Right forelimb (tissue), 1 donor: ENCODE measurements at places on chromosomes 1 and 21.

GRCh38 chr1:42399315-42400100 is 18.9 kb downstream of the RIMKLA start:
- no peak for DNase-seq

GRCh38 chr1:226001963-226002666 is 3.0 kb upstream of the SDE2 start:
- DNase-seq: peak; percentile 49

DNA sequence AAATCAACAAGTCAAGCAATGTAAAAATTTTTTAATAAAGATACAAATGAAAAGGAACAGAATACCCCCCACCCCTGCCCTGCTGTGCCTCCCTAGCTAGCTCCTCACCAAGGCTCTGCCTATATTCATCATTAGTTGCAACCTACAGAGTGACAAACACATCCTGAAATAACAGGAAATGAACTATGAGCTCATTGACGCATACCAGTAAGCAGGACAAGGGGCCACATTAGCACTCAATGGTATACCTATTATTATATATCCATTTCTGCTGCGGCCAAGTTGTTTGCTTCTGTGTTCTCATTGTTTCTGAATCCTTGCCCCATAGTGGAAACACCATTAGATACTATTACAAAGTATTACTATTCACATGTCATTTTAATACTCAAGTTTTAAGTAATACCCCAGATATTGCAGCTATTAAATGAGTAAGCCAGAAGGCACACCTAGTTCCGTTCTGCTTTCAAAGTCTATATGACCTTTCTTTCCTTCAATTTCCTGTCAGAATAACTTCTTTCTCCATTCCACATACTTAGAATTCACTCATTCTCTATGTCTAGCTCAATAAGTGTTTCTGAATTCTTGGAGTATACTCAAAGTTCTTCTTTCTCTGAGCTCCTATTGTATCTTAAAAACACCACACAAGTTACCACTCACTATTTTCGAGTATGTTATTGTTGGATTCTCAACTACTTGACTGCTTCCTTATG is 1214.9 kb downstream of the PLA2G4A start:
- DNase-seq: no peak

DNA sequence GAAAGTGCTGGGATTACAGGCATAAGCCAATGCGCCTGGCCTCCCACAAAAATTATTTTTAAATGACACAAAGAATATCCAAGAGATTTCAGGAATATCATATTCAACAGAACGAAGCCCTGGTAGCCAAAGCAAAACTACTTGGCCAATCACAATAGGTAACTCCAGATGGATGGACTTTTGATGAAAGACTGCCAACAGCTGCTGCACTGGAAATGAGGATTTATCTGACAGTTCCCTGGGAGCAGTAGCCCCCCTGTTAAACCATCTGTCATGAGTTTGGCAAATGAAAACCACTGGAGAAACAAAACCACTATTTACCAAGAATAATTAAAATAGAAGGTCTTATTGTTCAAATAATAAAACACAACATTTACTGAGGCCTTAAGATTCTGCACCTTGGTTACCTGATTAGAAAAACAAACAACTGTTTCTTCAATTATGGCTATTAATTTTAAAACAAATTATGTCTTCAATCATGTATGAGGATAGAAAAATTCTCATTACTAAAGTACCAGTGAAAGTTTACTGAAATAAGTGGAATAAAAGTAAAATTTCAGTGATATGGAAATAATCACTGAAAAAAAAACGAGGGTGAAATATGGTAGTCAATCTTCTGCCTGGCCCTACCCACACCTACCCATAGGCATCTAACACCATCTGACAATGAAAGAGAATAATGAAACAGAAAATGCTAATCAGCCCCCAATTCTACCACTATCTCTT is 34.3 kb upstream of the PSMG1 start:
- no peak for DNase-seq

DNA sequence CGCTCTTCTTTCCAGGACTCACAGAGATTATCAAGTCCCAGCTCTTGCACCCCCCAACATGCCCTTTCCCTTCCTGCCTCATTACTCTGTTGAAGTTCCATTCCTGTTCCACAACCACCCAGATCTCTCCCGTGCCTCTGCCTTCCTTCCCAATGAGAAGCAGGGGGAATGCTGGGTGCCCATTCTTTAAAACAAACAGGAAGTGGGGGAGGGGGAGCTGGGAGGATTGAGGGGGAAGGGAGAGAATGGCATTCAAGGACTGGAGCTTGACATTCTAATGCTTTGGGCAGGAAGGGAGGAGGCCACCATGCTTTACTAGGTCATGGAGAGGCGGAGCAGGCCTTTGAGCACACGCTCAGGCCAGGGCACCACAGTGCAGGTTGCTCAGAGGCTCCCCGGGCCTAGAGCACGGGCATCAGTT is 150.3 kb upstream of the IRF2BP2 start:
- no peak for DNase-seq

DNA sequence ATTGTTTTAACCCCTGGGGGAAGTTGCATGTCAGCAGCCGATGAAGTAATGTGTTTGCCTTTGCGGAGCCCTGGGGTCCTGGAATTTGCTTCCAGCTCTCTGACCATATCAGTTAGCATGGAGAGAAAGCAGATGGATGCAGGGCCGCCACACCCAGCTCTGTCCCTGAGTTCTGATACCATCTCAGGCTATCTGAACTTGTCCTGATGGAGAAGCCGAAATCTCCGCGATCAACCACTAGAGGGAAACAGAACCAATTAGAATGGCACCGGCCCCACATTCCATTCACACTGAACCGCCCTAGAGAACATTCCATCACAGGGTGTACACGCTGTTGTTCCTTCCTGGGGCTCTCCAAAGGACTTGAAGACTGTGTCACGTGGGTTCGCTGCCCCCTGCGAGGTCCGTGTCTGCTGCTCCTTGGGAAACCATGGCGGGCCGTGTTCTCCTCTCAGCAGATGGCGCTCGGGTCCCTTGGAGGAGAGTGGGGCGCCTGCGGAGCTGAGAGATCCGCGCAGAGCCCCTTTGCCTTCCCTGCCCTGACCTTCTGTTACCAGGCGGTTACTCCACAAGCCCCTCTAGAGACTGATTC is 75.4 kb downstream of the ABCA4 start:
- DNase-seq: peak; percentile 88

- no peak for DNase-seq
Observed at GRCh38 chr1:89603651-89604413, 29.1 kb upstream of the LRRC8C start.

- no peak for DNase-seq
Observed at GRCh38 chr1:181284978-181285377, 196.5 kb downstream of the IER5 start.

DNA sequence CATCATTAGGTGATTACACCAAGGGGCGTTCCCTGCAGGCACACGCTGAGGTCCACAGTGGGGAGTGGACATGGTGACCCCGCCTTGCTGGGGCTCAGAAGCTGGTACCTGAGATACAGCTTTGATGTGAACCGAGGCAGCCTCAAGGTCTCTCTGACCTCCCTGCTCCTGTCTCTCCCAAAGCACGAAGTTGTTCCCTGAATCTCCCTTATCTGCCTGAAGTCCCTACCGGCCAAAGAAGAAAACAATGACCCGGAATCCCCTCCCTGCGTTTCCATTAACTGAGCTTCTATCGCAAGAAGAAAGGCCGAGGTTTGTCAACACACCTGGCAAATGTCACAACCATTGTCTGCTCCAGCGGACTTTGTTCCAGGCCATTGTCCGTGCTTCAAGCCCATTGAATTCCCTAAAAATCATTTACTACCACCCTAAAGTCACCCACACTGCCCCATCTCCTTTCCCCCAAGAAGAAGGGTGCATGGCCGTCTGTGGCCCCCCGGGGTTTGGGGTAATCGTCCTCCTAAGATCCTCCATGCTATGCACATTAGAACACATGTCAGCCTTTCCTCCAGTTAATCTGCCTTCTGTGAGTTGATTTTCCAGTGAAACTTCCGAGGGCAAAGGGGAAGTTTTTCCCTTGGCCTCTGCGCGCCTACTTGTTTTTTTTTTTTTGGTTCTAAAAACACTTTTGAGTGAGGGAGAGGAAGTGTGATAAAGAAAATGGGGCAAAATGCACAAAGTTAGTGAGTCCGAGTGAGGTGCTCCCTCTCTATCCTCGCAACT is 48.1 kb upstream of the COL18A1 start:
- DNase-seq: no peak

DNA sequence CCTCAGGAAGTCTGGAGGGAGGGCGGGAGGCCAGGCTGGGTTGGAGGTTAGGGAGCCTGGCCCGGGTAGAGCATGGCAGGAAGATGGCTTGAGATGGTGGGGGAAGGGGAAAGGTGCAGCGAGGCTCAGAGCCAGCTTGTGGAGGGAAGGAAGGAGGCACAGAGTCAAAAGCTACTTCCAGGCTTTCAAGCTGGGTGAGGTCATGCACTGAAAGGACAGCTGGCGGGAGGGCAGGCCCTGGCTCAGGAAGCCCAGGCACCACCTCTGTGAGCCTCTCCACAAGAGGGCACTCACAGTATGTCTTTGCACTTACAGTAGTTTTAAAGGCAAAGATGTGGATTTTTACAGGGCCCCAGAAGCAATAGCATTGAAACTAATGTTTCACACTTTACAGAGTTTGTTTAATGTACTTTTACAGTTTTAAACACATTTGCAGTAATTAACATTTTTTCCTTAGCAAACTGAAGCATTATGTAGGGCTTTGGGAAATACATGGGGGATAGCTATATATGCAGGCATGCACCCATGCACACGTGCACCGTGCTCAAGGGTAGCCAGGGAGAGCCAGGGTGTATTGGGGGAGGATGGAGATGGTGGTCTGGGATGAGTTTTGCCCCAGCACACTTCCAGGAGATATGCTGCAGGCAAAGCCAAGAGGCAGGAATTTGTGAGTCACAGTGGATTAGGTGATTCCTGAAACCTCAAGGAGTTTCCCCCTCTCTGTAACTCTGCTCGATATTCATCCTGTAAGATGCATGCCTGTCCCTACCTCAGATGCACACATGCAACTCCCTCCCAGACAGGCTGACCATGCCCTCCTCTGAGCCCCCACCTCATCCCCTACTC is 6.1 kb upstream of the ADAM15 start:
- peak; percentile 69 for DNase-seq

DNA sequence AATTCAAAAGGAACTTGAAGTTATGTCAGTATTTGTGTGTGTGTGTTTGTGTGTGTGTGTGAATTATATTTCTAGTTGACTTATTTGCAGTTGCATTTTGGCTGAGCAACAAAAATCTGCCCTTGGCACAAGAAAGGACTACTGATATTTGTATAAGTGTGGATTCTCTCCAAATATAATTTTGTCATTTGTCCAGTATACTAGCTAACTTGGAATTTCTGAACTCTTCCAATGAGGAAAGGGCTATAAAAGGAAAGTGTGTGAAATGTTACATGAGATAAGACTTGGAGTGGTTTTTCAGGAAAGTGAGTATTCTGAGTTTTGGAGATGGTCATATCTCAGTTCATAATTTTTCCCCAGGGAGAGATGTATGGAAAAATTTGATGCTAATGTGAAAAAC is 1384.1 kb upstream of the B3GALT2 start:
- DNase-seq: no peak

DNA sequence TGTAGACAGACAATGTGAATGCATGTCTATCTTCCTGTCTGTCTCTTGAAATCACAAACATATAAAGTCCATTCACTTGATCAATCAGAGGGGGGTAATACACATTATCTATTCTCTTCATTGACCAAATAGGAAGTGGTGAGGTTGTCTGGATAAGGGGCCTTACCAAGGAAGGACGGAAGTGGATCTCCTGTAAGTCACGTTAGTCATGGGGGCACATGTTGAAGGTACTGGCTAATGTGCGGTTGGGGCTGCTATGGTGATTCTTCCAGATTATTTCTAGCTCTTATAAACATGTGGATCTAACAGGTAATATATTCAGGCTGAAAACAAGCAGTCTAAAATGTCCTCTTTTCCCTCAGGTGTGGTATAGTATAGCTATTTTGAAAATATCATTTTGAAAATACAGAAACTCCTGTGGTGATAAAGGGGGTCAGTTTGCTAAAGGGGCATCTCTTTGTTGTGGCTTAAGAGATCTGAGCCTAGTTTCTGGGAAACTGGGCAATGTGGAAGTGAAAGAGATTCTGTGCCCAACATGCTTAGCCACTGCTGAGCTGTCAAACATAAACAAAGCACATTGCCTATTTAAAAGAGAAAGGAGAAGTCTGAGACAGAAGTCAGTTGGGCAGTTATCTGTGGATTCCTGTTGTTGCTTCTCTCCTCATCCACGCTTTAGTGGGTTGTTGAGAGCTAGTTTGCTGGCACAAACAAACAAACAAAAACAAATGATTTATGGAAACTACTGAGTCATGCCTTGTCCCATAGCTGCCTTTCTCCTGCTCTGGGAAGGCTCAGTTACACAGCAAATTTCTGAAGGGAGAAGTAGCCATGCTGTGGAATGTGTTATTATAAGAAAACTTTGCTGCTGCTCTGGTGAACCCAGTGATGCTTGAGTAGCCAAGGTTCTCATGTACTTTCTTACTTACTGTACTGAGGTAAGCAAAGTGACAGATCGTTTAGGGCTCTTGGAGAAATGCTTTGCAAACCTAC is 166.9 kb downstream of the HLX start:
- DNase-seq: no peak

DNA sequence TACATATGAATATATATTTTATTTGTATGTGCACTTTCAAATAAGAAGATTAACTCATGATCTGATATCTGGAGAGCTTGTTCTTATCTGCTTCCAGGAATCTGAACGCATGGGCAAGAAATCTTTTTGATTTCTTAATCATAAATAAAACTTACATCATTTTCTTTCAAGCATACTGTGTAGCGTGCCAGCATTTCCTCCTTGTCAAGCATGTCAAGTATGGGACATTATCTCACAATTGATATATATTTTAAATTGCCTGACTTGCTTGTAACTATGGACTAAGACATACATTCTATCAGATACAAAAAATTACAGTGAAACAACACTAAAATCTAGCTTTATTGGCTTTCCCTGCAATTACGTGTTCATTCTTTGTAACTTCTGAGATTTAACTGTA is 1128.2 kb downstream of the PLA2G4A start:
- DNase-seq: no peak

- DNase-seq: no peak
Observed at GRCh38 chr1:168148916-168149315, 12.2 kb upstream of the GPR161 start.

DNA sequence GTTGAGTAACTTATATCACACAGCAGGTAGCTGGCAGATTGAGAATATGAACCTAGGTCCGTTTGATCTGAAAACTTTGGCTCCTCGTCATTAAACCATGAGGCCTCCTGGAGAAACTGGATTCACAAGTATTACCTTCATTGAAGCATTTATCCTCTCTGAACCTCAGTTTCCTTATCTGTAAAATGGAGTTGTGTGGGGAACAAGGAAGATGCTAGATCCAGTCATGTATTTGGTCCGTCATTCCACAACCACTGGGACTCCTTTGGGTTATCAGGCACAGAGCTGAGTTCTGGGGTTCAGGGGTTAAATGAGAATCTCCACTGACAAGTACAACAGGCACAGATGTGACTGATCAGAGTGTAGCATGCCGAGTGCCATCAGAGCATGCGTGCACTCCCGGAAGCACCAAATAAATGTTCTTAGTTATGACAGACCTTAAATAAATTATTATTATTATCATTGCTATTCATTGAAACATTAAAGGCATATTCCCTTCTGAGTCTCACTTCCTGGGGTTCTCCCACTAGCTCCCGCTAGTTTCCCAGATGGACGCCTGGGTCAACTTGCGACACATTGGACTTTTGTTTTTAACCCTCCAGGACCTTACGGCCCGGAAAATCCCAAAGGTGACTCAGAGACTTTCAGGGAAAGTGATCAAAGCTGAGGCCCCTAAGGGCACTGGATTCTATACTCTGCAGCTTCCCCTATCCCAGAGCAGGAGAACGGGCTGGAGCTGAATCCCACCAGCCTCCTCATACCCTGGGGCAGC is 130.6 kb downstream of the PLPP3 start:
- DNase-seq: no peak

GRCh38 chr1:116950517-116951199 is 40.9 kb downstream of the PTGFRN start:
- peak; percentile 49 for DNase-seq
